ENCODE measurements at places on chromosomes 2 and 18.
A peak's percentile ranks its signal among the peaks of the same experiment; 100 is the strongest.

DNA sequence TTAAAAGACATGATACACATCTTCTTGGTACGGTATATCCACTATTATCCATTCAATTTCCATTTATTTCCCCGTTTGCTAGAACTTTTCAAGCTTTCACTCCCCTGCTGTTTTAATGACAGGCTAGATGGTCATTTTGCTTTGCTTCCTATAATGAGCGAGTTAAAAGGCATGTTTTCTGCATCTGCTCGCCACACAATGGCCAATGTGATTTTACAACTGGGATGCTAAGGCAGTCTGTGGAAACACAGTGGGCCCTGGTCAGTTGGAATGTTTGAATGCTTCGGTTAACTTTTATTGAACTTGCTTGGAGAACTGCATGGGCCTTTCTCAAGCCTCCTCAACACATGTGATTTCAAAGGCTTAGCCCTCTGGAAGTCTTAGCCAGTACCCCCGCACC, 48.4 kb upstream of the TNP1 start:
- no peak for DNase-seq
- H3K27me3 ChIP-seq = no peaks in the 10 kb centered on the region
- no peaks in the 10 kb centered on the region for H3K4me1 ChIP-seq
- no peak overlapping the region for H3K27ac ChIP-seq

DNA sequence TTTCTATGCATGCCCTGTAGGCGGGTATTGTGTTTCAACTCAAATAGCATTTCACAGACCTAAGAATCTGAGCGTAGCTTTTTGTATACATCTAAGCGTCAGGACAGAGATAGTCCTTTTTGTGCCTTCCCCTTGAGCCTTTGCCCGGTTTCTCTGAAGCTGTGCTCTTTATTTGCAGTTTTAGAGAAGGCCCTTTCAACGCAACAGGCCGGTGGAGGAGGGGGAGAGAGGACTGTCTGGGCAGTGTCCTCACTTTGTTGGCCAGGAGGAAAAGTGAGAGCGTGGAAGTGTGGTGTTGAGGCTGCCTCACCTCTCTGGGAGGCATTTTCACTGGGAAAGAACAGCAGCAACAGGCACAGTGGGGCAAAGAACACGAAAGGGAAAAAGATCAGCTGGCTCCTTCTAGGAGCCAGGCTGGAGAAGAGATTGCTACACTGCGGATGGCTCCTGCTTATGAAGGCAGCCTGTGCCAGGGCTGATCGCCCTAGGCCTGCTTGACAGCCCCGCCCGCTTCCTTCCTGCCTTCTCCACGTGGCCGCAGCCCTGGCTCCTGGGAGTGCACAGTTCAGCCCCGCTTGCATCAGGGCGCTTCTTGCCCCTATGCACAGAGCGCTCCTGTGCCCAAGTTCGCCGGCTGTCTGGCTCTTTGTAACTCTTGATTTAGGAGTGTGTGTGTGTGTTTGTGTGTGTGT, 195.6 kb upstream of the POU3F3 start:
- peaks cover 2% of the 10 kb centered on the region for H3K27me3 ChIP-seq
- DNase-seq = no peak
- no peak overlapping the region for H3K4me3 ChIP-seq
- H3K4me1 ChIP-seq = no peaks in the 10 kb centered on the region

DNA sequence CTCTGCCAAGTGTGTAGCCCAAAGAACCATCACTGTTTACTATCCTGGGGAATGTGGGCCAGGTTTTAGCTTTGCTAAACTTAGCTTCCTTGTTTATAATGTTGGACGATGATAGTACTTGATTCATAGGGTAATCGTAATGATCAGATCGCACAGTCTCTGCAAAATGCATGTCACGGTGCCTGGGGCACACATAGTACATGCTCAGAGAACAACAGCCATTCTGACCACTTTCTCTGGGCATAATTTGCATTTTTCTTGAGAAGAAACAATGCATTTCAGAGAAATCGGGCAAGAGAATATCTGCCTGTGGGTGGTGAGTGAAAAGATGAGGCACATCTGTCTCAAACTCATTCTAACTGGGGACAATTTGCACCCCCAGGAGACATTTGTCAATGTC, 16.3 kb downstream of the ACKR3 start:
- H3K4me1 ChIP-seq = no peaks in the 10 kb centered on the region
- no peak overlapping the region for H3K4me3 ChIP-seq
- H3K27ac ChIP-seq = no peak overlapping the region

- peaks cover 7% of the 10 kb centered on the region for H3K4me1 ChIP-seq
- no peaks in the 10 kb centered on the region for H3K36me3 ChIP-seq
- no peaks in the 10 kb centered on the region for H3K27me3 ChIP-seq
- H3K27ac ChIP-seq = no peak overlapping the region
- no peak overlapping the region for H3K4me3 ChIP-seq
Measured at GRCh38 chr18:48992133-48992532, 41.4 kb upstream of the SMAD7 start.

DNA sequence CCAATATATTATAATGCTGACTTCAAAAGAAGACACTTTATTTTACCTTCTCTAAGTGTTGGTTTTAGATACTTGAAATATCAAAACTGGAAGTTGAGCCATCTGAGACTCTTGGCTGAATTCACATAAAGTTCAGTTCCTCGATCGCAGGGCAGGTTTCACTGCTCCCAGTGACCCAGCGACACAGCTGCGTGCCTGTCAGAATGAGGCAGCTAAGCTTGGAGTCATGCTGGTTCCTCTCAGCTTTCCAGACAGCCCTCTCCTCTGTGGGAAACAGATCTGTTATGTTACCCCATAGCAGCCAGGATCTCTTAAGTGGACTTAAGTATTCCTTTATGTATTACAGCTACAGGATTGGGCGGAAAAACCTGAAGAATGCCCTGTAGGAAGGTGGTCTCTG, 142.8 kb upstream of the ALPP start:
- peaks cover 6% of the 10 kb centered on the region for H3K4me1 ChIP-seq
- H3K36me3 ChIP-seq = peaks cover 18% of the 10 kb centered on the region
- H3K27me3 ChIP-seq = no peaks in the 10 kb centered on the region

DNA sequence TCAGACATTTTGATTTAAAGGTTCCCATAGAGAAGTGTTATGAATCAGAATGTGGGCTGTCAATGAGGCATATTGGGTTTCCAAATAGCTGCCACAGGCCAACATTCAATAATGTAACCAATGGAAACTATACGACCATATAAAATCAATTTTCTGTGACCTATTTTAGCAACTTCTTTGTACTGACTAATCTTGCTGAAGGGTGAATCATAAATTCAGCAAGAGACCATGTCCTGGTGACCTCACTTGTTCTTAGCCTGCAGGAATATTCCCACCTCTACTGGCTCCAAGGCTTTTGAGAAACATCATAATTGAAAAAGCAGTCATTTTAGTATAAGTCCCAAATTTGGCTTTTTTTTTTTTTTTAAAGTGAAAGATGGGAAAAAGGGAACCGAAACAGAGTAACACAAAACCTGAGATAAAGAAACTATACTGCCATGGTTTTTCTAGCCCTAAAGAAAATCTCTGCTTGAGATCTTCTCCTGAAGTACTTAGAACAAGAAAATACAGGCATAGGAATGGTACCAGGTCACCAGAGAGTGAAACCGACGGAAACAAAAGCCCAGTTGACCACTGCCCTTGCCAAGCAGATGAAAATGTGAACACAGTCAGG, 32.1 kb downstream of the PLEKHM3 start:
- H3K36me3 ChIP-seq = no peaks in the 10 kb centered on the region
- H3K4me3 ChIP-seq = no peak overlapping the region
- no peak for DNase-seq
- no peak overlapping the region for H3K27ac ChIP-seq
- no peaks in the 10 kb centered on the region for H3K4me1 ChIP-seq

DNA sequence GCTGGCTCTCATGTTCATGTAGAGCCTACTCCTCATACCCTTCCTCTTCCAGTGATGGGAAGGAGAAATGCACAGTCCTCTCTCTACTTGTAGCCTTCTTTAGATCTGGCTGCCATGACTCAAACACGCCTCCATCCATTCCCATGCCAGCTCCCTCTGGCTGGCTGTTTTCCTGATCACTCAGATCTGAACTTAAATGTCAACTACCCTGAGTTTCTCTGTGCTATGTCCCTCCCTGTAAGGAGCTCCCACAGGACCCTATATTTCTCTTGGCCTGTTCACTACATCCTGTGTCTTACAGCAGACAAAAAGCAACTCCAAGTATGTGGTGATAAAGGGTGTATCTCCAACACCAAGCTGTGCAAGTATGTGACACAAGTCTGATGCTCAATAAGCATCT, 152.4 kb downstream of the TCF4 start:
- no peaks in the 10 kb centered on the region for H3K4me1 ChIP-seq
- no peaks in the 10 kb centered on the region for H3K36me3 ChIP-seq
- H3K27me3 ChIP-seq = no peaks in the 10 kb centered on the region

DNA sequence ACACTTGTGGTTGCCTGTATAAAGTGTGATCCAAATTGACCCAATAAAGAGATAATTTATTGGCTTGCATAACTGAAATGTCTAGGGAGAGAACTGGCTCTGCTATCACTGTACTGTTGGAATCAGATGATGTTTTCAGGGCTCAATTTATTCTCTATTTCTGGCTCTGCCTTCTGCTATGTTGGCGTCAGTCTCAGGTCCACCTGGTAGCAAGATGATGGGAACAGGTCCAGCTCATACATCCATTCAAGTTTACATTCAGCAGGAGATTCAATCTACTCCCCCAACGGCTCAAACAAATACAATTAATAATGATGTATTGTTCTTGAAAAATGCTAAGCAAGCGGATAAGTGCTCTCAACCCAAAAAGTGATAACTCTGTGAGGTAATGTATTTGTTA, 297.7 kb upstream of the SYT4 start:
- DNase-seq = no peak
- no peak overlapping the region for H3K27ac ChIP-seq
- H3K36me3 ChIP-seq = no peaks in the 10 kb centered on the region
- no peak overlapping the region for H3K4me3 ChIP-seq
- no peaks in the 10 kb centered on the region for H3K4me1 ChIP-seq
- no peaks in the 10 kb centered on the region for H3K27me3 ChIP-seq

- H3K4me3 ChIP-seq = no peak overlapping the region
- DNase-seq = no peak
- no peaks in the 10 kb centered on the region for H3K27me3 ChIP-seq
- H3K27ac ChIP-seq = no peak overlapping the region
- H3K36me3 ChIP-seq = no peaks in the 10 kb centered on the region
- no peaks in the 10 kb centered on the region for H3K4me1 ChIP-seq
Measured at GRCh38 chr2:66127061-66127460, 307.9 kb upstream of the MEIS1 start.

DNA sequence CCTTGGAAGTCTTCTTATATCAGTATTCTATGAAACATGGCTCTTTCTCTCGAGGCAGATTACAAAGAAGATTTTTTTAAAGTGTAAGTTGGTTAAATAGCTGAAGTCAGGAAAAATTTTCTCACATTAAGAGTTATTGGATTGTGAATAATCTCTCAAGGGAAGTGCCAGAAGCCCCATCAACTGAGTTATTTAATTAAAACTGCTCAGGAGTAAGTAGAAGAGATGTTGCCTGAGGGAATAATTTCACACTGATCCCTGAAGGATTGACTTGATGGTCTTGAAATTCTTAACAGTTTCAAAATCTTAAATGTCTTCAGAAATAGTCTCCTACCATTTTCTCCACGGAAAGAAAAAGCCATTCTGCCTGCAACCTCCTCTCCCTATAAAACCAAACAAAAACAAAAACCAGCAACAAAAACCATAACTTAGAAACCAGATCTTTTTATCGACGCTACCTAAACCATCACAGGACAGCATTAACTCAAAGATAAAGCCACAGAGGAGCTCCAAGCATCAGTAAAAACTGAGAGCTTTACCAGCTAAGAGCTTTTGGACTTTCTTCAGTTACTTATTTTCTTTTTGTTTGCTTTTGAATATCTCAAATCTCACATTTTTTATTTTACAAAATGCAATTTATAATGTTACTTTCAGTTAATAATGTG, 12.9 kb downstream of the CD226 start:
- peak overlapping the region; percentile 52 for H3K27ac ChIP-seq
- no peaks in the 10 kb centered on the region for H3K27me3 ChIP-seq
- H3K4me1 ChIP-seq = peaks cover 33% of the 10 kb centered on the region
- DNase-seq = no peak

DNA sequence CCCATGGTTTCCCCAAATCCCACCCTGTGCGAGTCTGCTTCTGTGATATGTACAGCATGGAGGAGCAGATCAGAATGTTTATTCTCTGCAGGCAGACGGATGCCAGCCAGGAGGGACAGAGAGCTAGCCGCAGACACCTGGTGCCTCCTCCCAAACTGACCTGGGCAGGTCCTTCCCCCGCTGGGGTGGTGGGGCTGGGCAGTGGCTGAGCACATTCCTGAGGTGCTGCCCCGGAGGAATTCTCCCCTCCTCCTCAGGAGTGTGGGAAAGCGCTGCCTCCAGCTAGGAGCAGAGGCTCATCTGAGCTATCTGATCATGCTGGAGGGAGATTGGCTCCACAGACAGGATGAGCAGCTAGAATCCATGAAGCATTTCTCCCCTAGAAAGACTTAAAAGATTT, 21.7 kb downstream of the C2orf92 start:
- no peaks in the 10 kb centered on the region for H3K27me3 ChIP-seq
- no peak overlapping the region for H3K4me3 ChIP-seq
- no peak overlapping the region for H3K27ac ChIP-seq
- H3K4me1 ChIP-seq = peaks cover 3% of the 10 kb centered on the region
- DNase-seq = no peak

- no peaks in the 10 kb centered on the region for H3K36me3 ChIP-seq
- no peaks in the 10 kb centered on the region for H3K4me1 ChIP-seq
- H3K4me3 ChIP-seq = no peak overlapping the region
- H3K27ac ChIP-seq = no peak overlapping the region
- no peak for DNase-seq
Measured at GRCh38 chr2:52194342-52194741, 1162.4 kb upstream of the NRXN1 start.

DNA sequence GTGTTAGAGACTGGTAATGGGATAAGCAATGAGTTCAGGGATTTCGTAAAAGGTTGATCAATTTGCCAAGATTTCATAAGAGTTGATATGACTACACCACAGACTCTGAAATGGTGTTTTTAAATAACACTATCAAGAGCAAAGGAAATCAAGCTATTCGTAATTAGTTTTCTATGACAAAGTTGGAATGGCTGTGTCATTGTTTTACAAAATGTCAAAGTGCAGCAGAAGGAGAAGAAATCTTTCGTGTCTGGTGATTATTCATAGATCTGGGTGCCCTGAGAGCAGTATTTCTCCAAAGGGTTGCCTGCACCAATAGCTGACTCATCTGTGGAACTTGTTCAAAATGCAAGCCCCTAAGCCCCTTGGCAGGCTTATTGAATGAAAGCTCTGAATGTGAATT, 70.1 kb downstream of the NABP1 start:
- no peaks in the 10 kb centered on the region for H3K27me3 ChIP-seq
- no peak overlapping the region for H3K27ac ChIP-seq
- no peak for DNase-seq

Data from CD4-positive, CD25-positive, alpha-beta regulatory T cell (primary cell).